ENCODE measurements at places on chromosomes 2 and 18.
A peak's percentile ranks its signal among the peaks of the same experiment; 100 is the strongest.

DNA sequence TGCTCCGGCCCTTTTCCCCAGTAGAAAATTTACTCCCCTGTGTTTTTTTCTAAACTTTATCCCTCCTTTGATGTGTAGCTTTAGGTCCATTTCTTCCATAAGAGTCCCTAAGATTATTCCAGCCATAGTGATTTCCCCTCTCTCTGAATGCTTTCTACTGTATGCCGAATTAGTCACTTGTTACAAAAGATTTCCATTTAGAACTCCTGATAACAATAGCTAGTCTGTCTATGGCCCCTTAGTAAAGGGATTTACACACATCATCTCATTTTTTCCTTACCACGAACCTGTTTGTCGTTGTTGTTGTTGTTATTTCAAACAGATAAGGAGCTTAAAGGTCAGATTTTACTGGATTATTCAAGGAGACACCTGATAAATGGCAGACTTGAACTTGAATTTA lies 256.1 kb downstream of the PAX3 start:
- DNase-seq = no peak

DNA sequence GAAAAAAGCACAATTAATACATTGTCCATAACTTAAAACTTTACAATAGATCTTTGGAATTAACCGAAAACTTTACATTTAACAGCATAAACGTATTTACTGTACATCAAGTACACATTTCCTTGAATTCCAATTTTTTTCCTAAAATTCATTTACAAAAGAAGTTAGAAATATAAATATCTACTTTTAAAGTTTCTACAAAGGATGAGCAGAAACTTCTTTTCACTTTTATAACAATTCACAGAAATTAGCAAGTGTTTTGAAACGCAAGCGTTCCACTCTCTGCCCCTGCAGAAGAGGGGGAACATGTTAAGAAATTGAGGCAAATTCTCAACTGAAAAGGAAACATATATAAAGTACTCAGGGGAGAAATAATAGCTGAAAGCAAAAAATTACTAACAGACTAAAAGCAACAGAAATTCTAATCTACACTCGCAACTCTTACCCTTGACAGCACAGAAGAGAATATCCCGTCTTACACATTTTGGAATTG lies 1.5 kb downstream of the NFE2L2 start:
- no peak for DNase-seq

DNA sequence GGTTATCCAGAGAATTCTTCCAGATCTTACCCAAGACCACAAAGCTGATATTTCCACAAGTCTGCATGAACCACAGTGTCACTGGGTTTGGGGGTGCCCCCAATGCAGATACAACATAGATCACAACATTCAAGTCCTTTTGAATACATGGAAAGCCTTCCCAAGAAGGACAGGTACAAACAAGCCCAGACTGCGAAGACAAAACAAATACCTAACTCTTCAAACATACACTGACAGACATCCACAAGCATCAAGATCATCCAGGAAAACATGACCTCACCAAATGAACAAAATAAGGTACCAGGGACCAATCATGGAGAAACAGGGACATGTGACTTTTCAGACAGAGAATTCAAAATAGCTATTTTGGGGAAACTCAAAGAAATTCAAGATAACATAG lies 93.1 kb downstream of the MDH1 start:
- no peak for DNase-seq

GRCh38 chr2:98768384-98769113 lies 37.6 kb upstream of the MGAT4A start:
- no peak for DNase-seq

GRCh38 chr2:191026377-191026776 lies 12.4 kb upstream of the STAT1 start:
- no peak for DNase-seq

DNA sequence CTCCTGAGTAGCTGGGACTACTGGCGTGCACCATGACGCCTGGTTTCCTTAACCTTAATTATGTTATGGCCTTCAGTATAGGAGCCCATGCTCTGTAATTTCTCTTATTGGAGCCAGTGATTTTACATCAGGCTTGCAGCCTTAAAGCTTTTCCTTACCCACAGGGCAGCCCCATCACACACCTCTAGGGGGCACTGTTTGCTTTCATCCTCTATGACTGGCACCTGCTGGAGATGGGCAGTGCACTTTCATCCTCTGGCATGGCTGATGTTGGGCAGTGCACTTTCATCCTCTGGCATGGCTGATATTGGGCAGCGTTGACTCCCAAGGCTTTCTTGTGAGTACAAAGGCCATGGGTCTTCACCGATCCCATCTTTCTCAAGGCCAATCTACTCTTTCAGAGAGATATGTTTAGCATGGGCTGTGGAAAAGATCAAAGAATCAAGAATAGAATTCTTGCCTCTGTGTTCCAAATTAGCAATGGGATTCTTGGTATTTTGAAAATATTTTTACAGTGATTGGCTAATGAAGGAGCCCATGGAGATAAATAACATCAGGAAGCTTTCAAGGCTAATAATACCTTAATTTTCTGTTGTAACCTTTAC lies 80.7 kb upstream of the MEX3C start:
- DNase-seq = peak; percentile 26

DNA sequence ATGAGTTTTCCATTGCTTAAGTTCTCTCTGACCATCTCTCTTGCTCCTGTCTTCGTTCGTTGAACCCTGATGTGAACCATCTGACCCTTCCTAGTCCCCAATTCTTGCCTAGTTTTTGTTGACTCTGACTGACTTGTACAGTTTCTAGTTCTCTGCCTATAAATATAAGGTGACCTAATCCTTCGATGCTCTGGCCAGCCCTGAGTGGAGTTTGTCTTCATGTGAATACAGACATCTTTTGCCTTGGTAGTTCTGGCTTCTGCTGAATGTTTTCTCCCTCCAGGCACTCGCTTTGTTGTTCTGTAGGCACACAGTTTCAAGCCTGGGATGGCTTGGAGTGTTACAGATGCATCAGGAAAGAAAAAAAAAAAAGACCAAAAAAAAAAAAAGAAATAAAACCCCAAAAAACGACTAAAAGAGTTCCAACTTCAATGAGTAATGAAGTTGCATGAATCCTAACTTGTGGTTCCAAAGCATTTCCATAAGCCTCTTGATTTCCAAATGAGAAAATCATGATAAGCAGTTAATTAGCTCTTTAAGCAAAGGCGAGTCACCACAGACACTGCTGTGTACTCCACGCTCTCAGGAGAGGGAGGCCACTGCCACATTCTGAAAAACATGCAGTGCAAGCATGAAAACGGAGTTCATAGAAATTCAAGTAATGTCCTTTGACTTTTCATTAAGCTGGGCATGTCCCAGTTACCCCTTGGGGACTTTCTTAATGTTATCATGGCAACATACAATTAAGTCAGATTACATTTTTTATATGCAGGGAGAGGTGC lies 165.2 kb downstream of the TDRD15 start:
- no peak for DNase-seq

DNA sequence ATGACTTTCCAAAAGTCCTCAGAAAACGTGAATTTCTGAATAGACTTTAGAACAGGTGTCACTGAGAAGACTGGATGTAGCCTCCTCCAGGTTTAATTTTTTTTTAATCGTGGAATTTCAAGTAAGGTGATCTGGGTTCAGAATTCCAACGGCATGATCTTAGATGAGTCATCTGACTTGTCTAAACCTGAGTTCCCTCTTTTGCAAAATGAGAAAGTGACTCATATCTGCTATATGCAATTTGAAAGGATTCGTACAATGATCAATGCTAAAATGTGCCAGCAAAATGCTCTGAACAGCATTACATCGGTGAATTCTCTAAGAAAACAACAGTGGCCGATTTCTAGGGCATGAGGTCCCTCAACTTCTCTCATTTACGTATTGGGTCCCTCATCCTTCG lies 69.1 kb upstream of the ZNF516 start:
- DNase-seq = no peak

GRCh38 chr18:63298400-63299365 lies 20.9 kb downstream of the BCL2 start:
- no peak for DNase-seq

- peak; percentile 63 for DNase-seq
Observed at GRCh38 chr2:219457784-219458369, 23.2 kb downstream of the SPEG start.

- DNase-seq = no peak
Observed at GRCh38 chr2:30272761-30273573, 41.6 kb downstream of the LBH start.

GRCh38 chr18:46051731-46052461 lies 20.2 kb downstream of the PSTPIP2 start:
- DNase-seq = peak; percentile 52

DNA sequence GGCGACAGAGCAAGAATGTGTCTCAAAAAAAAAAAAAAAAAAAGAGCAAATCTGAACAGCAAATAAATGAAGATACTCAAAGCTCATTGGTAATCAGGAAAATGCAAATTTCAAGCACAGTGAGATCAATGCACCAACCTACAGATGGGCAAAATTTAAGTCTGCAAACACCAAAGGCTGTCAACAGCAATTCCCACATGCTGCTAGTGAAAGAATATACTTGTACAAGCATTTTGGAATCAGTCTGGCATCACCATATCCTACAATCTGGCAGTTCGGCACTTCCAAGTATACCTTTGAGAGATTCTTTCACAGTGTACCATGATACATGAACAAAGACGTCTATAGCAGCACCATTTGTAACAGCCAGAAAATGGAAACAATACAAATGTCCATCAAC lies 4.1 kb downstream of the HDHD2 start:
- DNase-seq = no peak

DNA sequence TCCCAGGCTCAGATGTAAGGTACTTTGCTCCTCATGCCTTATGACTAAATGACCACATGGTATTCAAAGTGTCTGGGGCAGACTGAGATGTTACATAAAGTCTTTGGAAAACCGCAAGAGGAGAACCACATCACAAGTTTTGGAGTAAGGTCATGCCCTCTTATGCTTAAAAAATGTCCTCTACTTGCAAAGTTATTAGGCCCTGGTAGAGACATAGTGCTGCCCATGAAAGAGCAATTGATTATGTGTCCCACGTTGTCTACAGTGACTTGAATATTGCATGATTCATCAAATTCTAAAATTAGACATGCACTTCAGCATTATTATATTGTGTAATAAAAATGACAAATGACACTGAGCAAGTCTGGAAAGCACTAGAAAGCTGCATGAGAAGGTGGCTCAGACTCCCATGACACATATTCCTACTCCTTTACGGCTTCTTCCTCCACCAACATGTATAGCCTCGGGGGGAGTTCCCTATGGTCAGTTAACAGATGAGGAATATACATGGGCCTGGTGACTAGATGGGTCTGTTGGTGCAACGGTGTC lies 602.6 kb upstream of the VRK2 start:
- DNase-seq = no peak

DNA sequence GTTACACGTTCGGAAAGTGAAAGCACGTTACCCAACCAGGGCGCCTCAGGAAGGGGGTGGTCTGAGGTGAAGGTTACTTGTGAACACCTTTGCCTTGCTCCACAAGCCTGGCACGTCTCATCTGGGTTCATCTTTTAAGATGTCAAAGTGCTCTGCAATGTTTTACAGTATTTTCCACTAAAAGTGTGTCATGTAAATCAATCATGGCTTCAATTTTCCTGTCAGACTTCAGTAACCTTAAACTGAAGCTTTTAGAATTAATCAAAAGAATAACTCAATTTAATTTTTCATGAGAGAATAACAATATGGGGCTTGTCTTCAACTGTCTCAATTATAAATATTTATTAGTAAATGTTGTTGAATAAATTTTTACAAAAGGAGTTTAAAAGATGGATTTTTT lies 93.3 kb upstream of the FANCL start:
- DNase-seq = no peak

GRCh38 chr2:203886661-203887151 lies 19.1 kb downstream of the CTLA4 start:
- DNase-seq = no peak

DNA sequence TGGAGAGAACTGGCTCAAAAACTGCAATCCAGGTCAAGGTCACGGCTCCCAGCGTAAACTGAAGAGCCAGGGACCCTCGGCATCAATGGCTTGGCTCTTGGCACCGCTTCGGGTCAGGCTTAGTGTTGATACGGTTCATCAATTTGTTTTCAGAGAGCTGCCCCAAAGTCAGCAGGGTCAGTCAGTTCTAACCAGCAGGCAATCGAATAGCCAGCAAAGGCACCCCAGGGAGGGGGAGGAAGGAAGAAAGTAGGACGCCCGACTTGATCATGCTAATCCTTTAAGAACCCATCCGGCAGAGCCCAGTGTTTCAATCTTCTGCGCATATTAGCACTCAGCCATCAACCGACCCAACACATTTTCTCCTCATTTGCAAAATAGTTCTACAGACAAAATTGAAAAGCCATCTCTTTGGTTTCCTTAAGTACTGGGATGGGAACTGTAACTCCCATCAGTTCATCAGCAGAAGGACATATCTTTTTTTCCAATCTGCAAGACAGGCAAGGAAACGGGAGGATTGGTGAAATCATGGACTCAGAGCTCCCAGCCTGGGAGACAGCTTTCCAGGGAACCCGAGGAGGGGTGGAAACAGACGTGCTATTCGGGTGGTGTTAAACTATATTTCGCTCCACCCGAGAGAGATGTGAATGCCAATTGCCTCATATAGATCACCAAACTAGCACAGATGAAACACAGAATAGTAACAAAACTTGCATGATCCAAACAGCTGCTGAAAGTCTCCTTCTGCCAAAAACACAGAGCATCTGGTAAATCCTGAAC lies 40.7 kb upstream of the CABLES1 start:
- no peak for DNase-seq

- DNase-seq = no peak
Observed at GRCh38 chr2:29898999-29899398, 22.4 kb downstream of the ALK start.

DNA sequence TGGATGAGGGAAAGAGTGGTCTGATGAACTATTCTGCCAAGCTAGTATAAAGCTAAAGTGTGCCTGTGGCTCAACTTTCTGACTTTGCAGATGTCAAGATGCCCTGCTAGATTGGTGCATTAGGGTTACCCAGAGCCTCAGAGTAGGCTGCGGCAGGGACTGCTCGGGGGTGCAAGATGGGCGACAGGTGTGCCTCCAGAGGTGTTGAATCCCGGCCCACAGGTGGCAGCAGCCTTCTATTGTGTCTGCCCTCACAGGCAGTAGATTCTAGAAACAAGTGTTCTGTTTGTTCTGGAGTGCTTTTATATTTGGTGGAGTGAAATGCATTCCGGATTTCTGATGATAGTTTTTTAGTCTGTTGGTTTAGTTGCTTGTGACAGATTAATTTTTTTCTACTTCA lies 131.6 kb upstream of the IL1R2 start:
- no peak for DNase-seq

GRCh38 chr2:99644419-99644787 lies 154.6 kb upstream of the REV1 start:
- DNase-seq = no peak

DNA sequence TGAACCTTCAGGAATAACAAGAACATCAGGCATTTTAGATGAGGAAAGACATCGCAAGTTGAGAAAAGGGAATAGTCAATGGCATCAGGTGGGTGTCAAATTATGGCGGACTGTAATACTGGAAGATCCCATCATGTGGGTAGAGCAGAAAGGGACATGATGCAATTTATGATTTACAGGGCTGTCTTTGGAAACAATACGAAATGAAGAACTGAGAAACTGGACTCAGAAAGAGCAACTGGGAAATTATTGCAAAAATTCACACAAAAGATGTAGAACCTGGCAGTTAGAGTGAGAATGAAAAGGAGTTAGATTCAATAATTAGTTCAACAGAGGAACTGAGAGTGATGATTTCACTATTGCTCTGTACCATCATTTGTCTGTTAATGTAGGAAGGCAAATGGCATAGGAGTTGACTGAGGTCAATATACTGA lies 1635.0 kb upstream of the ACVR2A start:
- DNase-seq = no peak

GRCh38 chr18:25230658-25231326 lies 121.2 kb downstream of the ZNF521 start:
- DNase-seq = no peak

All from HuH-7 (cell line).